GM23338 (cell line): ENCODE measurements at places on chromosomes 11 and 22.

DNA sequence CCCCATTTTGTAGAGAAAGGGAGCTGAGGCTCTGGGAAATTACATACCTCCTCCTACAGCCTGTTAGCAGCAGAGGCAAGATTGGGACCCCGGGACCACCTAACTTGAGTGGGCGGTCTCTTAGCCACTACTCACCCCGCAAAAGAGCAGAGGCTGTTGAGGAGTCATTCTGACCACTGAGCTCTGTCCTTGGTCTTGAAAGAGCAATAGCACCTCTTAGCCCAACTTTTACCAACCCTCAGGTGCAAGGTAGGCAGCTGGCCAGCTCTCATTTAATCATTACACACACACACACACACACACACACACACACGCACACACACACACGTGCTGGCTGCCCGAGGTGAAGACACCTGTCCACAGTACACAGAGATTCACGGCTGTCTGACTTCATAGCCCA, 115.8 kb upstream of the ASPHD2 start:
- DNase-seq, result no peak

DNA sequence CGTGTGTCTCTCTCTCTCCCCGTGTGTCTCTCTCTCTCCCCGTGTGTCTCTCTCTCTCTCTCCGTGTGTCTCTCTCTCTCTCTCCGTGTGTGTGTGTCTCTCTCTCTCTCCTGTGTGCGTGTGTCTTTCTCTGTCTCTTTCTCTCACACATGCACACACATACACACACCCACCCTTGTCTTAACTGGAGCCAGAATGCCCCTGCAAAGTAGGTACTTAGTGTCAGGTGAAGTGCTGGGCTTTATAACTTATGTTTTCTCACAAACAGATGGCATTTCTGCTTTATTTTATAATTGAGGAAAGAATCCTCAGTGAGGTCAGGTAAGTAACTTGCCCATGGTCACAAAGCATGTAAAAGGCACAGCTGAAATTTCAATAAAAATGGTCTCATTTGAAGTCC, 106.0 kb downstream of the CSNK2A3 start:
- no peak for DNase-seq

DNA sequence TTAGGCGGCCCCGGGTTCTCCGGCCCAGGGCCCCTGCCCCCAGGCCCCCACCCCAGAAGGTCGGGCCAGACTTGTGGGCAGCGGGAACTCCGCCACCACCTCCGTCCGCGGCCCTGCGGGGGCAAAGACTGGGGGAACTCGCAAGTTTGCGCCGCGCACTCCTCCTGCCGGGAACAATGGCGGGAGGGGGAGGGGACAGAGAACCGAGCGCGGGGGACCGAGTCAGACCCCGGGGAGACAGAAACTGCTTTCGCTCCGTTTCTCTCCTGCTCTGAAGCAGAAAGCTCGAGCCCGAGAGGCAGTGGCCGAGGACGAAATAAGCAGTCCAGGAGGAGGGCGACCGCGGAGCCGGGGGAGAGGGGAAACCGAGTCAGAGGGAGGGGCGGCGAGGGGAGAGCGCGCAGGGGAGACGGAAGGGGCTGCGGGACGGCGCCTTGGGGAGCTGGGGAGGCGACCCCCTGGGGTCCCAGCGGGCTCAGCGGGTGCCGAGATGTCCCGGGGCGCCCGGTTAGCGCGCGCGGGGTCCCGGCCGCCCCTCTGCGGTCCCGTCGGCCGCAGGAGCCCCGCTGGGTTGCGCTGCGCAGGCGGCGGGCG, 555 bp downstream of the TP53I11 start:
- no peak for DNase-seq

GRCh38 chr22:36850682-36851081, 10.1 kb upstream of the NCF4 start:
- DNase-seq, result no peak

DNA sequence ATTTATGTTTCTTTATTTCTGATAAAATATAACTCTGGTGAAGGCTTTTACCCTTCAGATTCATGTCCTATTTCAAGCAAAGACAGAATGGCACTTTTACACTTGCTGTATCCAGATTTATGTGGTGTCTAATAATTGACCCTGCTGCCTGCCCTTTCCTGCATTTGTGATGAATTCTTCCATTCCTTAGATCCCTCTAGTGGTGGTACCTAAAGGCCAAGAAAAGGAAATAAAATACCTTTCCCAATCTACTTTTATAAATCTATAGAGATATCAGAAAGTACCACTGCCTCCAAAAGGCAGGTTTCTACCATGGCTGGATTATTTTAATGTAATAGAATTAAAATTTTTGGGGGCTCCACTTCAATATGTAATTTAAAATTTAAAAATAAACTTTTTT, 34.2 kb downstream of the CCDC81 start:
- DNase-seq, result no peak

DNA sequence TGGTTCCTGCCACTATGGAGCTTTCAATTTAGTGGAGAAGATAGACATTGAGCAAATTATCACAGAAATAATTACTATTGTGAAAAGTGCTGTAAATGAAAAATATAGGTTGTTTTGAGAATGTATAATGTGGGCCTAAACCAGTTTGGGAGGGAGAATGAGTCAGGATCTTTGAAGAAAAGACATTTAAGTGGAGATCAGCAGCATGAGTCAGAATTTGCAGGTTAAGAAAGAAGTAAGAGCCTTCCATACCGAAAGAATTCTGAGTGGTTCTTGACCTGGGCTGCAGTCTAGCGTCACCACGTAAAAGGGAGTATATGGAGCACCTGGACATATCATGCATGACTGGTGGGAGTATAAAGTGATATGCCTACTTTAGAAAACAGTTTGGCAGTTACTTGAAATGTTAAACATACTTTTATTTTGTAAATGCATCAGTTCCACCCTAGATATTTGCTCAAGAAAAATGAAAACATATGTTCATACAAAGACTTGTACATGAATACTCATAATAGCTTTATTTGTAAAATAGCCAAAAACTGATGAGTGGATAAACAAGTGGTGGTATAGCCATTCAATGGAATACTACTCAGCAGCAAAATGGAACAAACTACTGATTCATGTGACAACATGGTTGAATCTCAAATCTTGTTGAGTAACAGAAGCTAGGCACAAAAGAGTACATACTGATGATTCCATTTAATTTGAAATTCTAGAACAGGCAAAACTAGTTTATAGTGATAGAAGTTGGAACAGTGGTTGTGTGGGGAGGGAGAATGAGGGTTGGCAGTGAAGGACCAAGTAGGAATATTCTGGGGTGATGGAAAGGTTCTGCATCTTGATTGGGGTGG, 99.2 kb downstream of the STIM1 start:
- no peak for DNase-seq

DNA sequence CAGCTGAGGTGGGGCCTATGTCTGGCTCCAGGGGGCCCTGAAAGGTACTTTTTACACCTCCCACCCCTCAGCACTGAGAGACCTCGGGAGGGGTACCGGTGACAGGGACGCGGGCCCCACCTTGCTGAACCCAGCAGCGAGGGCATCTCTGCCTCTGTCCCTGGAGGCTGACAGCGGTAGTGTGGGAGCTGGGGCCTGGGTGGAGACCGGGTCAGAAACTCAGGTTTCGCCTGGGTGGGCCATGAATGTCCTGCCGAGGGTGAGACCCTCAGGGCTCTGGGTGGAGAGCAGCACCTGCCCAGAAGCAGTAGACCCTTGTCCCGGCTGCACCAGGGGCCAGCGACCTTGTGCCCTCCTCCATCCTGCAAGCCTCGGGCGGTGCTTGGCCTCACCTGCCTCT, 22.2 kb downstream of the PTDSS2 start:
- DNase-seq, result peak; percentile 47

DNA sequence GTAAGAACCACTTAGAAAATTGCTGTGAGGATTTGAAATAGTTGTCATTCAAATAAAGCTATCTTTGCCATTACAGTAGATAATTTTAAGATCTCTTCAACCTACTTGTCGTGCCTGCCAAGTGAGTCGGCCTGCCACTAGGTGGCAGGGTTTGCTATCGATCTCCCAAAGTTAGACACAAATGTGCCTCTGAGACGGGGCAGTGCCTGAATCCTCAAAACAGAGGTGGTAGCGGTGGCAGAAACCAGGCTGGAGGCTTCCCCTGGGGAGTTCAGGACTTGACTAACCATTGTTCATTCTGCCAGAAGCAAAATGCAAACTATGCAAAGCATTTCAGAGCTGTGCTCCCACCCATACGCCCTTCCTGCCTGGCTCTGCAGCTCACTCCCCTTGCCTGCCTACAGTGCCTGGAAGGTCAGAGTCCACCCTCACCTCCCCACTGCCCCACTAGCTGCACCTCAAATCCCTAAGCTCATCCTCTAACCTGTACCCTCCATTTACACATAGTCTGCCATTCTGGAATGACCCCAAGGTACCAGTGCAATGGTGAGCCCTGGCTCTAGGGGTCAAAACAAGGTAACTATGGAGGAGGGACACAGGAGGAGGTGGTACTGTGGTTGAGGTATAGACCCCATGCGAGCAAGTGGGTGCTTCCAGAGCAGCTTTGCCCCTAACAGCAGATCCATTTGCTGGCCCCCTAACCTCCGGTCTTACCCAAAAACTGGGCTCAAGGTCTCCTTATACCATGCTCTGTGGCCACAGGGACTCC, 82.1 kb downstream of the C11orf58 start:
- peak; percentile 85 for DNase-seq

- DNase-seq, result no peak
Observed at GRCh38 chr11:124199702-124200101, 16.6 kb downstream of the OR10D3 start.

DNA sequence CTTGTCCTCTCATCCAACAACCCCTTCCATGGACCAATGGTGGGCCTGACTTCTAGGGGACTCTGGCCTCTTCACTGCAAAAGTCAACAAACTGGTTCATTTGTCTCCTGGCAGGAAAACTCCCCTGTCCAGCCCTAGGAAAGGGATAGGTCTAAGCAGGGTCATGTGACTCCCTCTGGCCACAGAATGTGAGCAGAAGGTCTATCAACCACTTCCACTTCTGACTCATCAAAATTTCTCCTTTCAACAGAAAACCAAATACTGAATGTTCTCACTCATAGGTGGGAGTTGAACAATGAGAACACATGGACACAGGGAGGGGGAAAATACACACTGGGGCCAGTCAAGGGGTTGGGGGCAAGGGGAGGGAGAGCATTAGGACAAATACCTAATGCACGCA, 1.3 kb upstream of the ISX start:
- DNase-seq, result no peak

DNA sequence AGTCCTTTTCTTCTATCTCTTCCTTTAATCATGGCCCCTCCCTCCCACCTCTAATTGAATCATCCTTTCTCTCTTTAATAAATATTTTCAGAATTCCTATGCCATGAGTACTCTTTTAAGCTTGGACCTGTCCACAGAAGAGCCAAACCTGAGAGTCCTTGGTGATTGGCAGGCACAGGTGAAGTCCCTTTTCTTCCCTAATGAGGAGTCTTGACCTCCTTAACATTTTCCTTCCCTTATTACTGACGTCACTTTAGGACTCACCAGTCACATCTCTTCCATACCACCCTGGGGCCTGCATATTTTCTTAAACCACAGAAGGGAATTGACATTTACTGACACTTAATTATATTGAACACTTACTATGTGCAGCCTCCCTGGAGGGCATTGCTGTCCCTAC, 41.0 kb upstream of the RASSF10 start:
- no peak for DNase-seq

GRCh38 chr11:11163669-11164333, 189.2 kb downstream of the CSNK2A3 start:
- no peak for DNase-seq

DNA sequence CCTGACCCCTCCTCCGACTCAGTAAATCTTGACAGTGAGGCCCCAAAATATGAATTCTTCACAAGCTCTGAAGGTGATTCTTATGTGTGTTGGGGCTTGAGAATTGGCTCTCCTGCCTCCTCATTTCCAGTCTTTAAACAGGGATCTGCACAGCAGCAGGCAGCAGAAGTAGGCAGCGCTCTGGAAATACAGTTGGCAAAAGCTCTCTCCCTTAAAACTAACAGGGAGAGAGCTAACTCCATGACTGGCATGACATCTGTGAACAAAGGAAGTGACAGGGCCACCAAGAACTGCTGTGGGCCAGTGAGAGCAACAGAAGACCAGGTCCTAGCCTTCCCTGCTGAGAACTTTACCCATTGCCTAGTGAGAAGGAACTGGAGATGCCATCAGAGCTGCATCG, 70.1 kb downstream of the PANX1 start:
- no peak for DNase-seq

DNA sequence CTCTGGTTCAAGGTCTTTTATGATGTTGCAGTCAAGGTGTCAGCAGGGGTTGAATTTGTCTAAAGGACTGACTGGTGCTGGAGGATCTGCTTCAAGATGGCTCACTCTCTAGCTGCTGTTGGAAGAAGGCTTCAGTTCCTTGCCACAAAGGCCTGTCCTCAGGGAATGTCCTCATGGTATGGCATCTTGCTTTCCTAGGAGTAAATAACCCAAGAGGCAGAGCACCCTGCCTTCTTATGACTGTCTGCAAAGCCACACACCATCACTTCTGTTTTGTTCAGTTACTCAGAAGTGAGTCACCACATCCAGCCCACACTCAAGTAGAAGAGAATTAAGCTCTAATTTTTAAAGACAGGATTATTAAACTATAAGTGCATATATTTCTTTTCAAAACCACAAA, 45.2 kb downstream of the PLAAT5 start:
- DNase-seq, result no peak

DNA sequence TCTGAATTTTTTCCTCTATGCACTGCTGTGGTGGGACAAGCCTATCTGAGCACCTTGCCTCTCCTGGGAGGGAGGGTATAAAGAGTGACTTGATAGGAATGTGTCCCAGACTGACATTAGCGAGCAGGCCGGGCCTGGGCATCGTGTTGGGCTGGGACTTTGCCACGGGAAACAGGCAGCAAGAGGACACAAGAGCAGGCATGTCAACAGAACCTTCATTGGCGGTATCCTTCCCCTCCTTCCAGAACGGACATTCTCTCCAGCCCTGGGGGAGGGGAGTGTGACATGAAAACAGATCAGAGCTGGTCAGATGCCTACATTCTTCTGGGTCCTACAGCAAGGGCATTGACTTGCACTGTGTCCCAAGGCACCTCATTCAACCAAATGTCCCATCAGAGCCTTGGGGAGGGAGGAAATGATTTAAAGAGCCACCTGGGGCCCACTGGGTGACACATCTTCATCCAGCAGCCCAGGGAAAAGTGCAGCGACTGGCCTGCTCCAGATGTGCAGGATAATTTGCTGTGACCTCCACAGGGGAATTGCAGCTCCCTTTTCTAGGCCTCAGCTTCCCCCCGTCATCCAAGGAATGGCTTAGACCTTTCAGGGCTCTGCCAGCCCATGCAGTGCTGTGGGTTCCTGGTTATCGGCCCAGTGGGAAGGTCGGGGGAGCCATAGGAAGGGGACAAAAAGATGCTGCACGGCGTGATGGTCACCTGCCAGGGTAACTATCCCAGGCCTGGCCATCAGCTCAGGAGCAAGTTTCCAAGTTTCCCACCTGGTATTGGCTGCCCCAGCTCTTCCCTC, 21.8 kb upstream of the UVRAG start:
- DNase-seq, result no peak

- peak; percentile 64 for DNase-seq
Observed at GRCh38 chr11:68855205-68855981, 13.7 kb upstream of the CPT1A start.
